Thymus (tissue), 14 donors: ENCODE measurements at places on chromosomes 3 and 15. TPM values are rescaled to one million over a fixed set of nuclear protein-coding genes. Genes with fewer than 3 reads are reported as not detected.

The LRRC58 gene
- polyA plus RNA-seq = 8.2 TPM

The DNASE1L3 gene
- 12.9 TPM for polyA plus RNA-seq

The SEMA7A gene
- polyA plus RNA-seq = 12.3 TPM

- no peak for DNase-seq
- no peak overlapping the region for H3K27ac ChIP-seq
- H3K27me3 ChIP-seq = no peaks in the 10 kb centered on the region
- peaks cover 93% of the 10 kb centered on the region for H3K36me3 ChIP-seq
These were observed 59.1 kb downstream of the DNASE1L3 start for GRCh38 chr3:58151637-58152036.

The ZDHHC23 gene
- 2.2 TPM for polyA plus RNA-seq

- H3K4me1 ChIP-seq = peaks cover 4% of the 10 kb centered on the region
- DNase-seq = no peak
- no peak overlapping the region for H3K27ac ChIP-seq
- peaks cover 43% of the 10 kb centered on the region for H3K36me3 ChIP-seq
- H3K27me3 ChIP-seq = no peaks in the 10 kb centered on the region
- H3K4me3 ChIP-seq = no peak overlapping the region
These were observed 5.9 kb downstream of the ZBTB11 start for GRCh38 chr3:101671014-101671413.

- no peaks in the 10 kb centered on the region for H3K27me3 ChIP-seq
- no peak for DNase-seq
- H3K27ac ChIP-seq = no peak overlapping the region
- H3K4me1 ChIP-seq = no peaks in the 10 kb centered on the region
These were observed 19.9 kb upstream of the ALPK3 start for GRCh38 chr15:84797212-84797611.

The MIX23 gene
- 33.8 TPM for polyA plus RNA-seq

- H3K4me1 ChIP-seq = peaks cover 81% of the 10 kb centered on the region
- peaks cover 8% of the 10 kb centered on the region for H3K36me3 ChIP-seq
- DNase-seq = no peak
- H3K27ac ChIP-seq = no peak overlapping the region
These were observed 2.9 kb downstream of the PLXND1 start for GRCh38 chr3:129603561-129603942.

DNA sequence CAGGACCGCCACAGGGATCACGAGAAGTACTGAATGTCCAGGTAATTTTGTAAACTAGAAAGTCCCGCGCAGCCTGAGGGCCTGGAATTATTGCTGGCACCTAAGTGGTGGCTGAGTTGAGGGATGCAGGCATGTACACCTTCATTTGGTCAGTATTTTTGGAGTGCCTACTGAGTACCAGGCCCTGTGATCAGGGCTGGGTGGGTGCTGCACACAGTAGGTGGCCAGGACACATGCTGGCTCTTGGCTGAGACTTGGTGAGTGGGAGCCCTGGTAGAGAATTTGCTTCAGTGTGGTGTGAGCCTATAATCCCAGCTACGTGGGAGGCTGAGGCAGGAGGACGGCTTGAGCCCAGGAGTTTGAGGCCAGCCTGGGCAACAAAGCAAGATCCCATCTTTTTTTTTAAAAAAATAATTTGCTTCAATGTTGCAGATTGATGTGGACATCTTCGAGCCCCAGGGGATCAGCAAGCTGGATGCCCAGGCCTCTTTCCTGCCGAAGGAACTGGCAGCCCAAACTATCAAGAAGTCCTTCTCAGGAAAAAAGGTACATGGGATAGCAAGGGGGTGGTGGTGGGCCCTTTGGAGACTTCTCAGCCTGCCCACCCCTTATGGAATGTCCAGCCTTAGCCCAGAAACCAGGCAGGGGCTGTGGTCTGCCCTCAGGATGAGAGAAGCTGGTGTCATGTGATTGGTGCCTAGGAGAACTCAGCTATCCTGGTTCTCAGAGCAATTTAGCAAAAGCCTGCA lies 2.6 kb downstream of the ITIH1 start:
- DNase-seq = no peak
- H3K27me3 ChIP-seq = no peaks in the 10 kb centered on the region
- peaks cover 8% of the 10 kb centered on the region for H3K4me1 ChIP-seq

GRCh38 chr3:155972885-155973584 lies 102.6 kb downstream of the GMPS start:
- no peaks in the 10 kb centered on the region for H3K27me3 ChIP-seq
- no peaks in the 10 kb centered on the region for H3K36me3 ChIP-seq
- H3K4me1 ChIP-seq = no peaks in the 10 kb centered on the region
- H3K27ac ChIP-seq = no peak overlapping the region
- DNase-seq = no peak
- no peak overlapping the region for H3K4me3 ChIP-seq

The INSYN1 gene
- polyA plus RNA-seq = 1.1 TPM

The GXYLT2 gene
- polyA plus RNA-seq = 2.9 TPM

The PLSCR4 gene
- 11.8 TPM for polyA plus RNA-seq

The GOLGA6L10 gene
- 5.1 TPM for polyA plus RNA-seq

DNA sequence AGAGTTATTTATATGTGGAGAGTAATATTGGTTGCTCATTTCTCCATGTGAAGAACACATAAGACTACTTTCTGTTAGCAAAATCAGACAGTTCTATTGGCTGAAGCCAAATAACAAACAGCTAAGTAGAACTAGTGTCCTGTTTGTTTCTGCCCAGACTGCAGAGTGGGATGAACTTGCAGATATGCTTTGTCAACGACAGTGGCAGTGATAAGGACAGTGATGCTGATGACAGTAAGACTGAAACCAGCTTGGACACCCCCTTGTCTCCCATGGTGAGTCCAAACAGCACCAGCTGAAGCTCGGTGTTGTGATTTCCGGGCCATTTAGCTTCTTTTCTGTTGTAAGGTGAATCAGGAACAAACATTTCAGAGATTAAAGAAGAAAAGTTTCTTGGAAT lies 102.6 kb upstream of the IL12A start:
- H3K4me3 ChIP-seq = no peak overlapping the region
- no peak for DNase-seq
- no peak overlapping the region for H3K27ac ChIP-seq
- no peaks in the 10 kb centered on the region for H3K36me3 ChIP-seq

- H3K36me3 ChIP-seq = no peaks in the 10 kb centered on the region
- no peak for DNase-seq
- no peak overlapping the region for H3K27ac ChIP-seq
- H3K4me1 ChIP-seq = no peaks in the 10 kb centered on the region
- no peak overlapping the region for H3K4me3 ChIP-seq
- no peaks in the 10 kb centered on the region for H3K27me3 ChIP-seq
These were observed 209.6 kb downstream of the TJP1 start for GRCh38 chr15:29612701-29613100.

DNA sequence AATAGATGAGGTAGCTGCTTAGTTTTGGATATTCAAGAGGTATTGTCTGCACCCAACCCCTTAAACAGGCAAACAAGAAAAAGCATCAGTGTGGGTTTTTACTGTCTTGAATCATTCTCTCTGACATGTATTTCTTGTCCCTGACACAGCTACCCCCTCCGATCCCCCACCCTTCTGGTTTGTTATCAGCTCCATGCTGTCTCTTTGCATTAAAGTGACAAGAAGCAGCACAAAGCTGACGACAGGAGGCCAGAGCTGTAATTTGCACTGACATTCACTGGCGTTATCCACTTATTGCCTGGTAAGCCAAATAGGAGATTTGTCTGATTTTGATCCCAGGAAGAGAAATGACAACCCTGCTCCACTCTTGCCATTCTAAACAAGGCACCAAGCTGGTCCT lies 83.3 kb upstream of the SNRK start:
- no peak overlapping the region for H3K27ac ChIP-seq
- H3K36me3 ChIP-seq = no peaks in the 10 kb centered on the region
- H3K4me3 ChIP-seq = no peak overlapping the region
- no peak for DNase-seq
- peaks cover 5% of the 10 kb centered on the region for H3K4me1 ChIP-seq

DNA sequence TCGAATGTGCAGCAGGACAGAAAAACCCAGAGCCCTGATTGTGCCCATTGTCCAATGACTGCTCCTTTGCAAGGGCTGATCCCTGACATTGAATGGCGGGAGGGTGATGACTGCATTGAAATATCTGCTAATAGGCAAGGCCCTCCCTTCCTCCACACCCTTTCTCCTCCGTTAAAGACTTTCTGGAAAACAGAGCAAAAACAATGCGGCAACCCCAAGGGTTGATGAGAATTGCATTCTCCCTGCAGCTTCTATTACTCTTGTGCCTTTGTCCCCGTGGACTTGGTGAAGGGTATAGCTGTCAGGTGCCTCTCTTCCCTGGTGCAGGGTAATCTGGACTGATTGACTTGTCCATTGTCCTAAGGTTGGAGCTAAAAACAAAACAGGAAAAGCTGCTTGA lies 71.8 kb downstream of the THSD4 start:
- H3K4me3 ChIP-seq = no peak overlapping the region
- no peak overlapping the region for H3K27ac ChIP-seq
- H3K27me3 ChIP-seq = no peaks in the 10 kb centered on the region
- H3K36me3 ChIP-seq = no peaks in the 10 kb centered on the region

GRCh38 chr15:59801649-59802048 lies 112.5 kb upstream of the BNIP2 start:
- no peak overlapping the region for H3K27ac ChIP-seq
- H3K4me3 ChIP-seq = no peak overlapping the region
- no peak for DNase-seq

DNA sequence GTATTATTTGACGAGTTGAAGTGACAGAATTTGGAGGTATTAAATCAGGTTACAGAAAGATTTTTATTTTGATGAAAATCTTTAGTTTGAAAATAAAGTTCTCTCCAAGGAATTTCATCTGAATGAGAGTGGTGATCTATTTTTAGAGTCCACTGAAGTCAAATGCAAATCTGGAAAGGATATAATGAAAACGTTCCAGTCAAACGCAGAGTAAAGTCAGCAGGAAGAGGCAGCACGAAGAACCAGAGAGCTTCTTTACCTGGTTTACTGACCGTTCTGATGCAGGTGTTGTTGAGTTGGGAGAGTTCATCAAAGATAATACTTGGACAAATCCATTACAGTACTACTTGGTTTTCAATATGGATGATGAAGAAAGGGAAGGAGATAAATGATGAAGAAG lies 8.7 kb downstream of the P2RY14 start:
- no peak overlapping the region for H3K4me3 ChIP-seq
- no peaks in the 10 kb centered on the region for H3K36me3 ChIP-seq
- peaks cover 17% of the 10 kb centered on the region for H3K4me1 ChIP-seq
- no peak overlapping the region for H3K27ac ChIP-seq
- no peak for DNase-seq
- H3K27me3 ChIP-seq = no peaks in the 10 kb centered on the region

- DNase-seq = no peak
These were observed 15.0 kb downstream of the PRKAR2A start for GRCh38 chr3:48832684-48833083.

DNA sequence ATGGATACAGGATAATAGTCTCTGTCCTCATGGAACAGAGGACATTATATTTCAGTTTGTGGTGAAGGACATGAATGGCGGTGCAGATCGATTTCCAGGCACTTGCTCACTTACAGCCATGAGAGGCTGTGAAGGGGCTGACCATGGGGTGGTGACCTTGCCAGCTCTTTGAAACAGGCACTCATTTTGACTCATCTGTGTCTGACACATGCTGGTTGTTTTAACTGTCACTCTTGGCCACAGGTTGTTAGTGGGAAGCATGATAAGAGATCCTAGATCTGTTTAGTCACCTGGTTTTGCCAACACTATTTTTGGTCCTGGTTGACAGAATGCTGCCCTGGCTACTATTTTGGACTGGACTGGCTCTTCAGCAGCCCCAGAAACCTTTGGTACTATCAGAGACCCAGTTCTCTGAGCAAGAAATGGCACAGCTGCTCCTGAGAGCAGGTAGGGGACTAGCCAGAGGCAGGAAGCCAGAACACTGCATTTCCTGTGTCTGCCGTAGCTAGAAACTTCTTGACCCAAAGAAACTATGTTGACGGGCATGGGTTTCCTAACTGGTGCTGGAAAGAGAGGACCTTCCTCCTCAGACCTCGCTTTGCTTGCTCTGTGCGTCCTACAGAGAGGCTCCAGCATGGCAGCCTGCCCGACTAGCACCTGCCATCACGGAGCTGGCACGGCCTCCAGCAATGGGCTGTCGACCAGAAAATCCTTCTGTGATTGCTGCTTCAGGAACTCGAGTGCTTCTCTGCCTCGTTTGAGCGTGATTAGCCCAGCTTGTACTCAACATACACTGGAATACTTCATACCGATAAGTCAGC lies 6.3 kb downstream of the PXYLP1 start:
- peak overlapping the region; percentile 86 for H3K27ac ChIP-seq
- no peak for DNase-seq
- H3K27me3 ChIP-seq = no peaks in the 10 kb centered on the region
- H3K4me3 ChIP-seq = no peak overlapping the region

GRCh38 chr3:41125258-41125657 lies 74.0 kb upstream of the CTNNB1 start:
- no peaks in the 10 kb centered on the region for H3K36me3 ChIP-seq
- H3K27me3 ChIP-seq = no peaks in the 10 kb centered on the region
- DNase-seq = no peak
- no peak overlapping the region for H3K27ac ChIP-seq

GRCh38 chr3:123070510-123070909 lies 3.7 kb downstream of the PDIA5 start:
- H3K27me3 ChIP-seq = no peaks in the 10 kb centered on the region
- H3K27ac ChIP-seq = no peak overlapping the region
- H3K4me3 ChIP-seq = no peak overlapping the region
- peaks cover 5% of the 10 kb centered on the region for H3K4me1 ChIP-seq
- DNase-seq = no peak

The CRTAP gene
- polyA plus RNA-seq = 38.6 TPM

The SYNPR gene
- polyA plus RNA-seq = 0.18 TPM

DNA sequence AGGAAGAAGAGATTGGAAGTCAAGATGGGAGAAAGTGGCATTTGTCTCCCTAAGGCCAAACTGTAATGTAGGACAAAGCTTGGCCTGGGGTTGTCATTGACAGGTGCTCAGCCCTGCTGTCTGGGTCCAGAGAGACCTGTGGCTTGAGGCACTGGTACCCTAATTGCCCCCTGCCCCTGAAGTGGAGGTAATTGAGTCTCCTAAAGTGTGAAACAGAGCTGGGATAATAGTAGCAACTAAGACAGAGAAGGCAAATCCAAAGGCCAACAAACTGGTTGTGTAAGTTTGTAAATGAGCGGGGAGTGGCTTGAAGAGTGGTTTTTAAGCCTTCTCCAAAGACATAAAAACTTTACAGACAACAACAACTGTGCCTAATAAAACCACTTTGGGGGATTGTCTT lies 264.2 kb upstream of the ROPN1 start:
- H3K4me3 ChIP-seq = no peak overlapping the region
- no peak for DNase-seq
- H3K27me3 ChIP-seq = no peaks in the 10 kb centered on the region
- no peak overlapping the region for H3K27ac ChIP-seq
- H3K4me1 ChIP-seq = no peaks in the 10 kb centered on the region

The ITIH1 gene
- polyA plus RNA-seq = 3.4 TPM

GRCh38 chr3:52537165-52537620 lies 788 bp downstream of the UQCC5 start:
- peaks cover 30% of the 10 kb centered on the region for H3K4me1 ChIP-seq
- no peaks in the 10 kb centered on the region for H3K27me3 ChIP-seq
- DNase-seq = no peak
- peak overlapping the region; percentile 72 for H3K27ac ChIP-seq
- H3K36me3 ChIP-seq = peaks cover 11% of the 10 kb centered on the region

GRCh38 chr3:29892976-29893554 lies 612.2 kb downstream of the RBMS3 start:
- no peaks in the 10 kb centered on the region for H3K27me3 ChIP-seq
- no peak overlapping the region for H3K27ac ChIP-seq
- H3K4me3 ChIP-seq = no peak overlapping the region
- no peak for DNase-seq
- H3K4me1 ChIP-seq = no peaks in the 10 kb centered on the region
- H3K36me3 ChIP-seq = no peaks in the 10 kb centered on the region
